ENCODE measurements at places on chromosomes 6 and 20.
A peak's percentile ranks its signal among the peaks of the same experiment; 100 is the strongest.

DNA sequence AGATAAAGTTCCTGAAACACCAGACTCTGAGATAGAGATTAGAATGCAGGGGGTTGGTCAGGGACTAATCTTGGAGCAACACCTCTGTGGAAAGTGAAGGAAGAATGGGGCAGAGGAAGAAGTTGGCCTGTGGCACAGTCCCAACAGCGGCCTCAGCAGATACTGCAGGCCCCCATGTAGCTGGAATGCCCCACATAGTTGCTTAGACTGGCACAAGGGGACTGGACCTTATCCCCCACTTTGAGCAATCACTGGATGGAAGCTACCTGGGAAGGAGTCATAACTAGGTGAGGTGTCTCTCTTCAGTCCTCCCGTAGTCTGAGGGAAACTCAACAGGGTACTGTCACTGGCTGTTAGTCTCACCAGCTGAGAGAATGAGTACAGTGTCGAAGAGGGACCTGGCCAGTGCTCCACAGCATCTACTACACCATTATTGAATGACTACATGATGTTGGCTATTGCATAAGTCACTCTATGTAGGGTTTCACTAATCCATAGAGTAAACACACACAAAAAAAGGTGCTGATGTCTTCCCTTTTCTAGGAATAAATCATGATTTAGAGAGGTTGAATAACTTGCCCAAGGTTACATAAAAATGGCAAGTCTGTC is 47.5 kb downstream of the ADGRG6 start:
- no peak for DNase-seq

GRCh38 chr20:58393299-58393698 is 4.3 kb downstream of the VAPB start:
- DNase-seq, result no peak

- no peak for DNase-seq
Observed at GRCh38 chr20:4488407-4489339, 233.0 kb upstream of the PRND start.

GRCh38 chr6:16274885-16275589 is 36.6 kb downstream of the GMPR start:
- DNase-seq, result no peak

GRCh38 chr6:117477988-117478852 is 4.3 kb upstream of the DCBLD1 start:
- DNase-seq, result peak; percentile 74

GRCh38 chr20:4406627-4407026 is 315.1 kb upstream of the PRND start:
- no peak for DNase-seq

- DNase-seq, result no peak
Observed at GRCh38 chr6:159376516-159377158, 207.4 kb downstream of the FNDC1 start.

GRCh38 chr6:4404415-4404814 is 269.0 kb upstream of the ECI2 start:
- no peak for DNase-seq

- DNase-seq, result no peak
Observed at GRCh38 chr6:23177806-23178205, 608.4 kb downstream of the HDGFL1 start.

- DNase-seq, result no peak
Observed at GRCh38 chr6:148573922-148574321, 172.9 kb upstream of the UST start.

DNA sequence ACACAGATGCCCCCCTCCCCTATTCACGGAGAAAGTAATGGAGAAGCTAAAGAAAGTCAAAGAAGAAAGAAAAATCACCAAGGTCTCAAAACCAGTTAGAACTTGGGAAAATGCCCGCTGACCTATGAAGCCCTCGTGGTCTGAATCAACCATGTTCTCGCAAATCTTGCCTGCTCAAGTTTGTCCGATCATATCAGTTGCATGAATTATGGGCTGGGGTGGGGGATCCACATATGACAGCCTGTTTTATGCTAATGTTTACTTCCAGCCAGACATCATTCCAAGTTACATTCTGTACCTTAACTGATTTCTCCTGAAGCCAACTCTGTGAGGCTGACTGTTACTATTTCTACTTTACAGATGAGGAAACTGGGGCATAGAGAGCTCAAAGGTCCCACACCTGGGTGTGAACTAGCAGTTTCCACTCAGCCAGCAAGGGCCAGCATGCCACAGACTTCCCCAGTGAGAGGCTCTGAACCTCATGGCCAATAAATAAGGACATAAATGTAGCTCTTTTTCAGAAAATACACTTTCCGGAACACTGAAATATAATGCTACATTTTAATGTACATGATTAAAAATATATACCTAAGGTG is 2.1 kb downstream of the RNASET2 start:
- peak; percentile 18 for DNase-seq

DNA sequence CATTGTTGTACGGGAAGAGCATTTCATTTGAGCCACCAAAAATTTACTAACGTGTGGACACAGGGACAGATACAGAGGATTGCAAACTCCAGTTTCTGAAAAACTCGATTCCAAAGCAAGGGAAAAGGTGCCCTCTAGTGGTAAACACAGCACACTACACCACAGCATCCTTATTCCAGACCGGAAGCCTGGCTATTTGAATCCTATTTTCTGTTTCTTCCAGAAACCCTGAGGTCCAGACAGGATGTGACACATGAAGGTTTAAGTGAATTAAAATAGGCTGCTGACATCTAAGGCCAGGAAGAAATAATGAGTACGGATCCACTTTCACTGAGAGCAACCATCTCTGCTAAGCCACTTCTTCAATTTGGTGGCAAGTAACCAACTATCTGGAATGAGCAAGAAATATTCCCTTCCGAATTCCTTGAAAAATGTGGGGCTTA is 31.8 kb upstream of the GMPR start:
- peak; percentile 82 for DNase-seq

DNA sequence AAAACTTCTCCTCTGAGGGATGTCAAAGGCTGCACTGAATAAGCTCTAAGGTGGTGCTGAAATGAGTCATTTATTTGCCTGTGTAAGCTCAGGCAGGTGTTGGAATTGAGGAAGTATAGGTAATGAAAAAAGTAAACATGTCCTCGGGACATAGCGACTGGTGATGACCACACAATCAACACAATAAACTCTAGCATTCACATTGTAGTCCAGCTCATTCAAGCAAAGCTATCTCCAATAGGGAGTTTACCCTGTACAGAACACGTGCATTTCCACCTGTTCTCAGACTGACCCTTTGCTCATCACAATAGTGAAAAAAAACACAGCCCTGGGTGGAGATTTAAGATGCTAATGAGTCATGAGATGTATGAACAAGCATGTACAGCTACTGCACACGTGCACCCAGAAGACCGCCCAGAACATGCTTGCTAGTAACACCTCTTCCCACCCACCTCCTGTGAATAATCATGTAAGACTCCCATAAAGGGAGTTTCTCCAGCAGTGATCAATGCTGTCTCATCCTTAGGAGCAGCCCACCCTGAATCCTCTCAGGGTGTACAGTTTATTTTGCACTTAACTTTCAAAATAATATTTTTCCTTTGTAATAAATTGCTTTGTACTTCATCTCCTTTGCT is 33.0 kb upstream of the POU5F1 start:
- no peak for DNase-seq

- peak; percentile 97 for DNase-seq
Observed at GRCh38 chr20:45293041-45294002, 13.3 kb upstream of the RBPJL start.

DNA sequence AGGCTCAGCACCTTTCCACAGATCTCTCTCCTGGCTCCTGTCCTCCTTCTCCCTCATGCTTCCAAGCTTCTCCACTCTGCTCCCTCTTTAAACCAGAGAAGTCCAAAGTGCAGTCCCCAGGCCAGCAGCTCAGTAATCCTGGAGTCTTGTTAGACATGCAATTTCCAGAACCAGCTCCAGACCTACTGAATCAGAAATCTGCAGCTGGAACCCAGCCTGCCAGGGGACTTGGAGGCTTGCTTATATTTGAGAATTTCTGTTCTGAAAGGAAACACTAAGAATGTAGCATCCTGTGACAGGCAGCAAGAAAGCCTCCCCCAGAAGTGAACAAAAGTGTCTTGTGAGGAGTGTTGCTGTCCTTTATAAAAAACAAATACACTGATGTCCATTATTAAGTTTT is 438.1 kb downstream of the BCKDHB start:
- no peak for DNase-seq

- peak; percentile 89 for DNase-seq
Observed at GRCh38 chr20:25859649-25860530, 163.2 kb upstream of the ZNF337 start.

DNA sequence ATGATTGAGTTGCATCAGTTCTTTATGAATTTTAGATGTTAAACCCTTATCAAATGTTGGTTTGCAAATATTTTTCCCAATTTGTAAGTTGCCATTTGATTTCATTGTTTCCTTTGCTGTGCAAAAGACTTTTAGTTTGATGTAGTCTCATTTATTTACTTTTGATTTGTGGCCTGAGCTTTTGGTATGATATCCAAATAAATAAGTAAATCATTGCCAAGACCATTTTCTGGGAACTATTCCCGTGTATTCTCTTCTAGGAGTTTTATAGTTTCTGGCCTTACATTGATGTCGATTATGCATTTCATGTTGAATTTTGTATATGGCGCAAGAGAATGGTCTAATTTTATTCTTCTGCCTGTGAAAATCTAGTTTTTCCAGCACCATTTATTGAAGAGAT is 13.4 kb downstream of the AIG1 start:
- DNase-seq, result no peak

DNA sequence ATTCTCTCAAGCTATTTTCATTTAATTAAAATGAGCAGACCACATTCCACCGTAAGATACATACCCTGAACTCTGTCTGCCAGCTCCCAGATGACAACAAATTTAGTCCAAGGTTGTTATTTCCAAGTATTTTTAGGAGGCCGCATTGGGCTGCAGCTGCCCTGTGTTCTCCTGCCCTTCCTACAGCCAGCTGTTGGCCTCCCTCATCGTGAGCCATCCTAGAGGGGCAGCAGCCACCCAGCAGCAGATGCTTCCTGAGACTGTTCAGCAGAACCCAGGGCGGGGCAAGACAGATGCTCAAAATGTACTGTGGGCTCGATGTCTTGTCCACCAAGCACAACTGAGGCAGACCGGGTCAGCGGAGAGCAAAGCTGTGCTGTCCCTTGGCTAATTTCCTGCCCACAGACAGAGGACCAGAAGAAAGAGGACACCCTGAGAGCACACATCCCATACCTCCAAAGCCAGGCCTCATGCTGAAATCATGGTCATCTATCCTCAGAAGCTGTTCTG is 16.4 kb downstream of the GABRR1 start:
- no peak for DNase-seq

DNA sequence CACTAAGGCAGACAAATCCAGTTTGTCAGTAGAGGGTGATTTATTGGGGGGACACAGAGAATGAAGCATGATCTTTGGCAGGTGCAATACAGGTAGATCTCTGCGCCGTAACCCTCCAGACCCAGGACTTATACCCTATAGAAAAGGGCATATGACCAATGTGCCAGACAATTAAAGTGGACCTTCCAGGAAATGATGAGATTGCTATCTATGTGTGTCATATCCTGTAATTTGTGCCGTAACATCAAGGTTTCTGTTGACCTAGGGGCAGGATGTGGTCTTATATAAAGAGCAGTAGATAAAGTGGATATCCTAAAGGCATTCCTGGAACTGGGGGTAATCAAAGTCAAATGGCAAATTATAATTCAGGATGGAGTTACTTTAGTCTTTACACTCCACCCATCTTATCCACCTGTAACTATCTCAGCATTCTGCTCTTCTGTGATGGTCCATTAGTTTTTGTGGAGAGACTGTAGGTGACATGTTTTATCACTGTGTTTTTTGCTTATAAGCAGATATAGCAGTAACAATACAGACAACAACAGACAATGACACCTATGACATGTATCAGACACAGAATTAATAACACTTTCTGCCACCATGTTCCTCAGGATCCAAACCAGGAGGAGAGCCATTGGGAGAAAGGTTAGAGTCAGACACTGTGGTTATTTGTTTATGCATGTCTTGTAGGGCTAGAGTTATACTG is 43.1 kb upstream of the ZNF337 start:
- no peak for DNase-seq

DNA sequence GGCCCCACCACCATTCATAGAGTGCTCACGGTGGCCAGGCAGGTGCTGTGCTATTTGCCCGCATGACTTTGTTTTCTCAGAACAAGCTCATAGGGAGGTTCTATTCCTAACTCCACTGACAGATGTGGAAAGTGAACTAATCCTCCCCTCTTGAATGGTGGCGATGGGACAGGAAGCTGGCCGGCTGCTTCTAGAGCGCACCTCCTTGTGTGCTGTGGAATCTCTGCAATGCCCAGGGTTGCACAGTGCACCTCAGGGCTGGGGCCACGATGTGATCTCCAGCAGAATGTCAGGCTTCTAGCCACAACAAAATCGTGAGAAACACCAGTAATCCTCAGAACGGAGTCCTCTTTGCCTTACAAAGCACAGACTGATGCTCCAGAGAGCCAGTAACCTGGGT is 53.8 kb upstream of the SLC22A23 start:
- DNase-seq, result no peak

DNA sequence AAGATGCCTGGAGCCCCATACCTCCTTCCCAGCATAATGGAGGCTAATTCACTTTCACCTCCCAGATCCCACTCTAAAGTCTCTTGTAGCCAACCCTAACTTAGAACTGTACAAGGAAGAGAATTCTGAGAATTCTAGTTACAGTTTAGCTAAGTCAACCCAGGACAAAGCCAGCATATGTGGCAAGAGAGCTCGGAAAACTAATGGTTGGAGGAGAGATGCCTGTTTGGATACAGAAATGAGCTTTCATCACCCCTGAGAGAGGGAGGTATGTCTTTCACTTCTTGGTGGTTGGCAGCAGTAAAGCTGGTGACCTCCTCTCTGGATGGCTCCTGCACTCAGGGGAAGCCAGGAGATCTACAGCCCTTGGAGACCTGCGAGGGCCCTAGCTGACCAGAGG is 252.6 kb upstream of the SUPT3H start:
- DNase-seq, result no peak

- DNase-seq, result no peak
Observed at GRCh38 chr6:127026247-127026646, 92.2 kb upstream of the RSPO3 start.

DNA sequence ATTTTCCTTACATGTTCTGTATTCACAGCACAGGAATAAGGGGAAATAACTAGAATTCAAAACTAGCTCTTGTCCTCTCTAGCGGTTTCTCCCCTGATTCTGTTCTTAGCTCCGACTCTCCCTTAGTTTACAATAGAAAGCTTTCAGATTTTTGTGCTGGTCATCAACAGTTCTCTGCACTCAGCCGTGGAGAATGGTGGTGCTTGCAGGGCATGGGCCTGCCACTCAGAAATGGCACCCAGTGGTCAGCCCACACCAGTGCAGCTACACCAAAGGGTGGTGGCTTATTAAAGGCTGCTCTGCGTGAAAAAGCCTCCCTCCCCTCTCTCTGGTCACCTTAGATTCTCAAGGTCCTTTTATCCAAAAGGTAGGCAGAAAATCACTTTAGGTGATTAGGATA is 123.5 kb downstream of the SASH1 start:
- no peak for DNase-seq

GRCh38 chr6:62746968-62747367 is 460.9 kb upstream of the KHDRBS2 start:
- DNase-seq, result peak; percentile 49

DNA sequence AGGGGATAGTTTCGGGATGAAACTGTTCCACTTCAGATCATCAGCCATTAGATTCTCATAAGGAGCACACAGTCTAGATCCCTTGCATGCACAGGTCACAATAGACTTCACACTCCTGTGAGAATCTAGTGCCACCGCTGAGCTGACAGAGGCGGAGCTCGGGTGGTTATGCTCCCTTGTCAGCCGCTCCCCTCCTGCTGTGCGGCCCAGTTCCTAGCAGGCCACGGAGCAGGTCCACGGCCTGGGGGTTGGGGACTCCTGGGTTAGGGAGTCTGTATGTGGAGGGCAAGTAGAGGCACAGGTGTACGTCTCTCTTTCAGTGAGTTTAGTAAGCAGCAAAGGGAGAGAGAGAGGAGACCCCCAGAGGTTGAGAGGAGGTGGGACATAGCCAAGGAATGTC is 30.5 kb upstream of the MDFI start:
- no peak for DNase-seq

Data from endodermal cell (in vitro differentiated cells).